ENCODE measurements at places on chromosomes 12 and 14.

DNA sequence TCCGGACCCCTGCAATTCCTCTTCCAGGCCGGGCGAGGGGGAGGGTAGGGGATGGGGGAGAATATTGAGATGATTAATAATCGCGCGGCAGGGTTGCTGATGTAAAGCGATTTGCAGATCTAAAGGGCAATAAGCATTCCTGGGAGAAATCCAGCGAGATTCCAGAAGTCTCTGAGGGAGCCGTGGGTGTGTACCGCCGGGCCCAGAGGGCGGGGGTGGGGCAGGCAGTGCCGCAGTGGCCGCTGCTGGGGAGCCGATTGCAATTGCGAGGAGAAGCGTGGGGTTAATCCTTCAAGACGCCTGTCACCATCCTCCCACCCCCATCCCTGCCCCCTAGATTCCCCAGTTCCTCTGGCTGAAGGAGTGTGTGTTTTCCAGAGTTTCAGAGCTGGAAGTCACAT, 16.4 kb downstream of the FOS start:
- DNase-seq: no peak

GRCh38 chr14:85313560-85314207, 216.3 kb upstream of the FLRT2 start:
- DNase-seq: no peak

DNA sequence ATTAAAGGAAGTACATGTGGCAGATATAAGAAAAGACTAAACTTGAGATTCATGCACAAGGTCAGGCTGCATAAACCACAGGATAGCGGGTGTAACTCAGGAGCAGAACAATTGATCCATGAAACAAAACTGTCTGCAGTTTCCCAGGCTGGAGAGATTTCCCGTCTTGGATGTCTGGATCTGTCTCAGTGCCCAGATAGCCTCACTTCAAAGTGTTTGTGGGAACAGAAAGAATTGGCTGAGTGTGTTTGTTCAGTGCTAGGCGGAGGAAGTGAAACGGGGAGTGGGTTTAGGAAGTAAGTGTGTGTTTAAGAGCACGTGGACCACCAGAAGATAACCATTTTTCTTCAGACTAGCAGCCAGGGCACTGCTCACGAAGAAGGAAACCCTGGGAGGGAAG, 1.4 kb upstream of the RNASE10 start:
- no peak for DNase-seq

DNA sequence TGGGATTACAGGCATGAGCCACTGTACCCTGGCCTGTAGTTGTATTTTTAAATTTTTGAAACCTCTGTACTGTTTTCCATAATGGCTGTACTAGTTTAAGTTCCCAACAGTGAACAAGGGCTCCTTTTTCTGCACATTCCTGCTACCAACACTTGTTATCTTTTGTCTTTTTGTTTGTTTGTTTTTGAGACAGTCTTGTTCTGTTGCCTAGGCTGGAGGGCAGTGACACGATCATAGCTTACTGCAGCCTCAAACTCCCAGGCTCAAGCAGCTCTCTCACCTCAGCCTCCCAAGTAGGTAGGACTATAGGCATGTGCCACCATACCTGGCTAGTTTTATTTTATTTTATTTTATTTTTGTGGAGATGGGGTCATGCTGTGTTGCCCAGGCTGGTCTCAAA, 23.0 kb downstream of the BRMS1L start:
- DNase-seq: no peak

- no peak for DNase-seq
These were observed 44.5 kb downstream of the PSMA6 start for GRCh38 chr14:35336494-35337268.

DNA sequence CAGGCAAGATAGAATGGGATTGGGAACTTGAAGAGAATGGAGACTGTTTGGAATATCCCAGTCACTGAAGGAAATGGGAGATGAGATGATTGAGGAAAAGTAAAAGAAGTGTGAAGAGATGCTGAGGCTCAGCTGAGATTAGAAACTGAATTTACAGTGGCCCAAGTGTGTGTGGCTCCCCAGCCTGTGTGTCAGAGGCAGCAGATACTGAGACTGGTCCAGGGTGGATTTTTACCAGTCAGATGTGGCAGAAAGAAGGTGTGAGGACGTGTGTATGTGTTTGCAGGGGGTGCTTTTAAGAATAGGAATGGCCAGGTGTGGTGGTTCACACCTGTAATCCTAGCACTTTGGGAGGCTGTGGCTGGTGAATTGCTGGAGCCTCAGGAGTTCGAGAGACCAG, 42.9 kb downstream of the PRKCH start:
- no peak for DNase-seq

GRCh38 chr12:89412665-89413064, 60.4 kb upstream of the DUSP6 start:
- DNase-seq: no peak

DNA sequence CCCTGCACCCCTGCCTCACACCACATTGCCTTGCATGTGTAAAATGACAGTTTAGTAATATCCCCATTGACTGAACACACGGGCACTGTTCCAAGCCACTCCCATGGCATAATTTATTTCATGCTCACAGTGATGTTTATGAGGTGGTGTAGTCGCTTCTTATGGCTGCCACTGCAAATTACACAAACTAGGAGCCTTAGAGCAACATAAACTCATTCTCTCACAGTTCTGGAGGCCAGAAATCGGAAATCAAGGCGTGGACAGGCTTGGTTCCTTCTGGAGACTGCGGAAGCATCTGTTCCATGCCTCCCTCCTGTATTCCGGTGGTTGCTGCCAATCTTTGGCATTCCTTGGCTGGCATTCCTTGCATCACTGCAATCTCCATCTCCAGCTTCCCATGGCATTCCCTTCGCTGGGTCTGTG, 97.3 kb downstream of the RIN3 start:
- no peak for DNase-seq

DNA sequence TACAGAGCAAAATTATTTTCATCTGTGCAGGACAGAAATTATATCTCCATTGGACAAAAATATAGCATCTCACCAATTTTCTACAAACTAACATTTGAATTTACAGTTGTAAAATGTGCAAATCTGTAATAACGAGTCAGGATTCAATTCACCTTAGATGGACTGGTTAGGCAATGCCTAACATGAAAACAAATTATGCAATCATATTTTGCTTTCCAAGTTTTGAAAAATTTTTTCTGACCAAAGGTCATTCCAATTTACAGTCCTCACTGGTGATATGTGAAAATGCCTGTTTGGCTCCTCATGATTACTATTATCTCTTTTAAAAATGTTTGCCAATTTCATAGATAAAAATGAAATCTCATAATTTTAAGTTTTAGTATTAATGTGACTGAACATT, 6.5 kb upstream of the CPM start:
- no peak for DNase-seq

All from stimulated activated CD4-positive, alpha-beta T cell treated with anti-CD3 and anti-CD28 coated beads, Interleukin-15, amount 100 ng/mL, for 1 hour (primary cell).